ENCODE measurements at places on chromosomes 5 and 9.

GRCh38 chr5:140802781-140803271 is 2.0 kb downstream of the PCDHA3 start:
- no peak for DNase-seq

DNA sequence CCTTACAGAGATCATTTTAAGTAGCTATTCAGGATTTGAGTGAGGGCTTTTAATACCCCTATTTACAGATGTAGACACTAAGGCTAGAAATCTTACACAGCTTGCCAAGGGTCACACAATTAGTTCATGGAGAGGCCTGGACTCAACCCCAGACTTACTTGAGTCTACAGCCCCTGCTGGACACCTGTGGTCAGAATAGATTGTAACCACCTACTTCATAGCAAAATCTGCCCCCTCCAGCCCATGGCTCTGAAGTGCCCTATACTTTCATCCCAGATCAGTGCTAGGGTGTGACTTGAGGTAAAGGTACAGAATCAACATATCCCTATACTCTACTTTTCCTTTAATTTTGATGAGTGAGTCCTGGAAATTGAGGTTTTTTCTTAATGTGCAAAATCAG is 291.3 kb downstream of the ADGRV1 start:
- no peak for DNase-seq

- DNase-seq = no peak
Measured at GRCh38 chr9:118568704-118569103, 800.5 kb downstream of the BRINP1 start.

DNA sequence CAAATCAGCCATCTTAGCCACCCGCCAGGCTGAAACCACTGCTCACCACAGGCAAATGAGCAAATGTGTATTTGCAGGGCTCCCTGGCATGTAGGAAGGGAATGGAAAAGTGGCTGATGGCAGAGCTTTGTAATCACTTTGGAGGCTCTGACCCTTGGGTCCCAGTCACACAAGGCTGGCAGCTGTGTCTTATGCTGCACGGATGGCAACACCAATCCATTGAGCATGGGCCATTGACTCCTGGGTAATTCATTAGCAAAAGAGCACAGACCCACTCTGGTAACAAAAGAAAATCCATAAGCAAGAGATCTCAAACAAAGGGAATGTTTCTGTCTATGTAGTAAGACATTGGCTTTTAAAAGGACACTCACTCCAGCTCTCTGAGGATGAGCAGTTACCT is 57.6 kb downstream of the SPOCK1 start:
- DNase-seq = no peak

DNA sequence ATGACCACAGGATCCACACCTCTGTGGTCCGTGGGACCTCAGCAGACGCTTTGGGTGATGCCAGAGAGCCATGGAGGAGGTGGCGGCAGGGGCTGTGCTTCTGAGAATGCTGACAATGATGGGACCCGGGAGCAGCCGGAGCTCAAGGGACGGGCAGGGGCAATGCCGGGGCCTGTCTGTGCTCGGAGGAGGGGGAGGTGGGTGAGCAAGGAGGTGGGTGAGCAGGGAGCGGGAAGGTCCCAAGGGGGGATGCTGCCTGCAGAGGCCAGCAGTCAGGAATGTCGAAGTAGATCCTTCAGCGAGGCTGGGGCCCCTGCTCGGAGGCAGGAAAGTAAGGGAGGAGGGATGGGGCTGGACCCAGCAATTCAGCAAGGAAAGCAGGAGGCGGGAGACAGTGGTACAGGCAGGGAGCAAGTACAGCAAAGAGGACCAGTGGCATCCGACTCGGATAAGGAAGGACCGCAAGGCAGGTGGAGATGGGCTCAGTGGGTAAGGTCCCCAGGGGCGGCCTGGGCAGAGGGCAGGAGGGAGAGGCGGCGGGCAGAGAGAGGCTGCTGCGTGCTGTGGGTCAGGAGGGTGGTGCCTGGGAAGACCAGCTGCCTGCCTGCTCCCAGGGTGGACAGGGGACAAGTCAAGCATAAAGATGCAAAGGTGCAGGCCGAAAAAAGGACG is 49.0 kb downstream of the ADAMTS2 start:
- no peak for DNase-seq

- DNase-seq = no peak
Measured at GRCh38 chr9:78781681-78782080, 484.8 kb downstream of the PSAT1 start.

GRCh38 chr9:72880821-72881220 is 72.0 kb downstream of the ALDH1A1 start:
- no peak for DNase-seq

GRCh38 chr5:76952795-76953536 is at the start of gene CRHBP:
CRHBP (plus strand) TSS chr5:76953045; CDS start chr5:76953135, 90 bp downstream.
- DNase-seq = no peak

DNA sequence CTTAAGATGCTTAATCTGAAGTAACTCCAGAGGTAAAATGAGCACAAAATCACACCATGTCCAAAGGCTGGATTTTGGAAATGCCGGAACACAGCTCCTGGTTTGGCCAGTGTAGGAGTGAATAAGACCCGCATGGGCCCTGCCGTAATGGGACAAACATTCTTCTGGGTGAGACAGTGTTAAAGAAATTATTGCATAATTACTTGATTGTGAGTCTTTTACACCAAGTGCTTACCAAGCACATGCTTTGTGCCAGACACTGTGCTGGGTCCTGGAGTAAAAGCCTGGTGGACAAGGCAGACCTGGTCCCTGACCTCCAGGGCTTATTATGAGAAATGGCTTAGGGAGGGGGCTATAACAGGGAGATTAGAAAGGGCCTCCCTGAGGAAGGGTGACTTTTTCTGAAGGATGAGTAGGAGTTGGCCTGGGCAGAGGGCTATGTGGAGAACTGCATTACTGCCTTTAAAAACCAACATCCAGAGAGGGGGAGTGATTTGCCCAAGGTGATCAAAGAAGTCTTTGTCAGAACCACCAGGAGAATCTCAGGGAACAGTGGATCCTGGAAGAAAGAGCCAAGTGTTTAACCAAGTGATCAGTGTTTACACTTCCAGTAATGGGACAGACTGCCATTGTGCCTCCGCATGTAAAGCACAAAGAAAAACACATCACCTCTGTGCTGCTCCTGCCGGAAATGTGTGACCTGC is 3.5 kb downstream of the PDE6A start:
- no peak for DNase-seq

DNA sequence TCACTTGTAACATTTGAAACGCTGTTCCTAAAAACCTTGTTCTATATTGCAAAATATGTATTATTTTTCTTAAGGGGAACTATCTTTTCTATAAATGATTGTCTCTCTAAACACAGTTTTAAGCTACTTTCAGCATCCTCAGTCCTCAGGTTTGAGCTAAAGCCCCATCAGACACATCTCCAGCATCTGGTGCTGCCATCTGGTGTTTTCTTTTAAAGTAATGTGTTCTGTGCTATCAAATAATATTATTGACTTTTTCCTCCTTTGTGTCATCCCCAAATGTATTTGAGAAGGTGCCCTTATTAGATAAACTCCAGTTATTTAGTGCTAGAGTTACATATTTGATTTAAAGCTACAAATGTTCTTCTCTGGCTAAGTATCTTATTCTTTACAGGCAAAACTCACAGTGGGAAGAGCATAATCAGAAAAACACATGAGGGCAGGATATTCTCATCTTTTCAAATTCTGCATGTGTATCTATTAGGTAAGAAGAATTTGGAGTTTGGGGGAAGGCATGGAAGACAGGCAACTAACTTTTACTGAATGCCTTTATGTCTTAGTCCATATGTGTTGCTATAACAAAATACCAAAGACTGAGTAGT is 27.5 kb downstream of the ZNF474 start:
- DNase-seq = no peak

DNA sequence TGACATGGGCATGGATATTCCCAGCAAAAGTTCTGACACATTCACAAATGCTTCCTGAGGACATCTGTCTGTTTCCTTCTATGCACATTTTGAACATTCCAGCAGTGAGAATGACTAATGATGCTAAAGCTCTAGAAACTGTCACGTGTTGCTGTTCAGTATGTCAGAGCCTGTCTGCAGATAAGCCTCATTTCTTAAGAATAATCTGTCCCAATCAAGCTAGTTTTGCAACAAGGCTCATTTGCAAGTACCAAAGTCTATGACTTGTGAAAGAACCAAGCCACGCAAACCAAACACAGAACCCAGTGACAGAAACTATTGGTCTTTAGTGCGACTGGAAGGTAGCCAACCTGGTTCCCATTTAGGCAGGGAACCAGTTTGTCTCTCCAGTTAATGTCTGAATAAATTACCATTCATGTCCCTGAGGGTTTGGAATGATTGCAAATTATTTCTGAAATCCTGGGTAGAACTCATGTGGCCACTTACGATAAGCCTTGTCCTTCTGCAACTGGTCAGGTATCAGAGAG is 178.5 kb downstream of the C9orf152 start:
- DNase-seq = peak; percentile 39

DNA sequence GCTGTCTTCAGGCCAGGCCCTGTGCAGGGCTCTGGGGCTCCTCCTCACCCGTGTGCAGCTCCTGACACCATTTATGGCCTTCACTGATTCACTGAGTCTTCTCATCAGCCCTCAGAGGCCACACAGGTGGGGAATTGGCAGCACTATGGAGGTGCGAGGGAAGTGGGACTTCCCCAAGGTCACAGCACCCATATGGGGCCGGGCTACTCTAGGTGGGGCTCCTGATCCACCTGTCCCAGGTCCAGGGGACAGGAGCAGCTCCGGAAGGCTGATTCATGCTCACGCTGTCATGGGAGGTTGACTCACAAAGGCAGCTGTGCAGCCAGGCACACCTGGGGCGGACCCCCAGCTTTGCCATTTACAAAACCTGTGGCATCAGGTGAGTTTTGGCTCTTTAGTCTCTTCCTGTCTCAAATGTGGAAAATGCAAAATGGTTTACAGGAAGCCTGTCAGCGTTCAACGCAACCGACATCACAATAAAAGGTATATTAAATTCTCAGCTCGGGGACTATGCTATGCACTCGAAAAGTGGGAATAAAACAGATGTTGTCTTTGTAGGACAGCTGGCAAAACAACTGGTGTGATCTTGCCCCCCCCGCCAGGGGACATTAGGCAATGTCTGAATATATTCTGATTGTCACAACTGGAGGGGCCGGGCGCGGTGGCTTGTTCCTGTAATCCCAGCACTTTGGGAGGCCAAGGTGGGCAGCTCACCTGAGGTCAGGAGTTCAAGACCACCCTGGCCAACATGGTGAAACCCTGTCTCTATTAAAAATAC is 15.0 kb downstream of the NAIF1 start:
- DNase-seq = no peak

DNA sequence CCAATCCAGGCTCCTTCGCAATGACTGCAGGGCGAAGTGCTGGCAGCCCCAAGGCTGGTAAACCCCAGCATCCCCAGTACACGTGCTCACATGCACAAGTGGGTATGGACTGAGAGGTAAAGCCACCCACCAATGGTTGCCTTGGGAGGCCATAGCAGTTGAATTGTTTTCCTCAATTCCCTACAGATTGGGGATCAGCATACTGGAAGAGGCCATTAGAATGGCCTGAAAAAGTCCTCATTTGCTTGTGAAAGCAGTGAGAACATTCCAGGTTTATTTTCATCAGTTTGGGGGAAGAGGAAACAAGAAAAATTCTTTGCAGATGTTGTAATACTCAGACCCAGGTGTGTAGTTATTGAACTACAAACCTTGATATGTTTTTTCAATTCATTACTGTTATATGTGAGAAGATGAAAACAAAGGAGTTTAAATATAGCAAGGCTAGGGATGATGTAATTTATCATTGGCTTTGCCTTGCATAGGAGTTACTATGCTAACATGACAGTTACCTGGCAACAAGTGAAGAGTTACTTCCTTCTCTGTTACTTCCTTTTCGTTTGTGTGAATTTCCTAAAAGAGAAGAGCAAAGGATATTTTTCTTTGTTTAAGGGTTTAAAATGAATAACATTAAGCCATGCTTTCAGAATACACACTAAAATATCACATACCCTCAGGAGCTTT is 36.4 kb downstream of the MTMR12 start:
- no peak for DNase-seq

- DNase-seq = no peak
Measured at GRCh38 chr5:39896706-39897105, 471.9 kb upstream of the DAB2 start.

- no peak for DNase-seq
Measured at GRCh38 chr9:37429441-37430285, 7.2 kb downstream of the GRHPR start.

DNA sequence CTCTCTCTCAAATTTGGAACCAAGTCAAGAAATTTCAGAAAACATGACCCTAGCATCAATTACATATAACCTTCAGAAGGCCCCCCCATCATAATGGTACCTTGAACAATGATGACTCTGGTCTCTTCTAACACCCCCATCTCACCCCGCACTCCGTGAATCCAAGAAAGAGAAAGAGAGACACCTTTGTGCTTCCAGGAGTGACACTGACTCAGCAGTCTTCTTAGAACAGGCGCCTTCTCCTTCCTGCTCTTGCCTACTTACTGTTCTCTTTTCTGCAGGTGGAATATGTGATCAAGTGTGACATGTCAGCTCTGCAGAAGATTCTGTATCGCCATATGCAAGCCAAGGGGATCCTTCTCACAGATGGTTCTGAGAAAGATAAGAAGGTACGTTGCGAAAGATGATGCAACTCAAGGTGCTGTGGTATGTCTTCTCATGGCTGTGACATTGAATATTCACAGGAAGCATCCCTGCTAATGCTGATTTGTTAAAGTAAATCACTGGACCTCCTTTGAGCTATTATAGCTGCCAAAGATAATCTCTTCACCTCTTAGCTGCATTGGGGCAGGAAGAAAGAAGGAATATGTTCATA is 81.3 kb downstream of the SMARCA2 start:
- DNase-seq = no peak

DNA sequence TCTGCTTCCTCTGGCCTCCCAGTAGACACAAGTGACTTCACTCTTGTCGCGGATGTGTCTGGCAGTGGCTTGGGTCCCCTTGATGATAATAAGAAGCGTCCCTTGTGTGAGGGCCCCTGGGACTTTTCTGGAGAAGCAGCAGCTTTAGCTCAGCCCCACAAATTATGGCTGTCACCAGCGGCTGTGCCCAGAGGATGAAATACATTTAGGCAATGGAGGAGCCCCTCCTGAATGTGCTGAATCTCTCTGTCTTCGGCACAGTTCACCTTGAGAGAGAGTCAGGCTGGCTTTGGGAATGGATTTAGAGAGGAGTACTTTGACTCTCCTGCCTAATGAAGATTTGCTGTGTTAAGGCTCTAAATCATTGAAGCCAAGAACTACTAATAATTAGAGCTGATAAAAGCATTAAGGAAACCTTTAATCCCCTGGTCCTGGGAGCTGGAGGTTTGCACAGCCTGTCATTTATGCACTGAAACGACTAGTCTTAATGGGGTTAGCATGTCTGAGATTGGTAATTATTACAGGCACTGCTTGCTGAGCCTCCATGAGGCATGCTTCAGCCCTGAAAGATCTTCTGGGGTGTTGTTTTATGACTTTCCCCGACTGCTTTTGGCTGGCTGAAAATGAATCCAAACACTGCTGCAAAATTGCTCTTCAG is 127.0 kb downstream of the TENT4A start:
- no peak for DNase-seq

DNA sequence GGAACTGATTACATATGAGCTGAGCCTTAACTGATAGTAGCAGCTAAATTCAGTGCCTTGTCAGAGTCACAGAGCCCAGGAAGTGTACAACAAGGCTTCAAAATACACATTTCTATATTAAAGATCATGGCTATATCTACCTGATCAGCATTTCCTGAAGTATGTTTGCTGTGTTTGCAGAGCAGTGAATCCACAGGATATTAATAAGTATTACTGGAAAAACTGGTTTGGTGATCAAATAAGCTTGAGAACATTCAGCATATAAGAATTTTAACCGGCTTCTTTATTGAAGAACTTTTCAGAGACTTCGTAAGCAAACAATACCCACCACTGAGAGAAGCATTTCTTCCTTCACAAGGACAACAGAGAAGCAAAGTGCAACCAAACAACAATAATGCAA is 227.0 kb downstream of the ELAVL2 start:
- no peak for DNase-seq

- DNase-seq = no peak
Measured at GRCh38 chr9:89441986-89442385, 55.9 kb downstream of the SEMA4D start.

All from kidney (tissue), 22 donors.